ENCODE measurements at places on chromosomes 7 and 10.

- no peak for DNase-seq
These were observed 275.3 kb downstream of the NRG3 start for GRCh38 chr10:82150123-82150900.

- peak; percentile 37 for DNase-seq
These were observed 255.3 kb downstream of the FZD1 start for GRCh38 chr7:91519241-91520158.

GRCh38 chr10:92024700-92025099 lies 101.1 kb downstream of the BTAF1 start:
- peak; percentile 75 for DNase-seq

DNA sequence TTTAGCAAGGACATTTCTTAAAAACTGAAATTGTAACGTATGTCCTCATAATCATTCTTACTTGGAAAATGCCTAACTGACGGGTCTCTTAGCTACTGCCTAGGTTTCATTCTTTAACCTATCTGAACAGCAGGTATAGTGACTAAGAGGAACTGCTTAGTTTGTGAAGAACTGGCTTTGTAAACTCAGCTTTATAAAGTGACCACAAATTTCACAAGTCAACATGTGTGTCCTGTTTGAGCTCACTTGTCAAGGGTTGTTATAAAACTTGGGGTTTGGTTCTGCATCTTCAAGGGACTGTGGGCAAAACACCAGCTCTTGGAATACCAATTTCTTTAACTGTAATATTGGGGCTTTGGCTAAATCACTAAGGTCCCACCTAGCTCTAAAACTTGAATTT lies 32.2 kb downstream of the MRPS33 start:
- no peak for DNase-seq
